ENCODE measurements at places on chromosomes 7 and 10.

GRCh38 chr7:137343281-137343841 is at the start of gene PTN:
PTN (minus strand) TSS chr7:137343733; CDS start chr7:137254973, 88,760 bp downstream.
- DNase-seq: no peak

DNA sequence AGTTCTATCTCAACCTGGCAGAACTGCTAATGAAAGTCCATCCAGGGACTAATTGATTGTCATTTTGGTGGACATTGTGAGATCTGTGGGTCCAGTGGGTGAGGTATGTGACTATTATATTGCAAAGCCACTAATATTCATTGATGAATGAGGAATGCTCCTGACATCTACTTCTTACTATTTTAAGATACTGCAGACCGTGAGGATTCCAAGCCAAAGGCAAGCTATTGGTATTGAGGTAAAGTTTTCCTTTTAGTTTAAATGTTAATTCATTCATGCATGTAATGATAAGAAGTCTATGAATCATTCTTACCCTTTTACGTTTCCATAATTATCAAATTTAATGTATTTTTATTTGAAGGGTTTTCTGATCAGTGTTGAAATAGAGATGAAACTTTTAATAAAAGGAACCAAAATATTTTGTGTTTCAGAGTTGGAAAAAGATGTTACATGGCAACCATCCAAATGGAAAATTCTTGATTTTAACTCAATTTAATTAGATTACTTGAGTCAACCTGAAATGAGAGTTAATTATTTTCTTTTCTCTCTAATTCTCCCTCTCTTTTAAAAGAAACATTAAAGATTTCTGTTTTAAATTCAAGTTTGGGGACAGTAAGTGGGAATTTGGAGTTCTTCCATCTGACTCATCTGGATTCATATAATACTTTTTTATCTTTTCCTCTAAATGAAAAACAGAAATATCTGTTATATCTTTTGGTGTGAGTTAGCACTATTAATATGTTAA is 39.6 kb downstream of the NUP205 start:
- no peak for DNase-seq

- DNase-seq: no peak
Observed at GRCh38 chr10:104472505-104472904, 118.9 kb downstream of the CFAP58 start.

- DNase-seq: no peak
Observed at GRCh38 chr10:83427101-83427500, 712.2 kb upstream of the GHITM start.

All from stimulated activated CD8-positive, alpha-beta memory T cell treated with anti-CD3 and anti-CD28 coated beads, Interleukin-7, amount 100 ng/mL, for 4 hours (primary cell).